ENCODE measurements at places on chromosomes 2 and 18.
A peak's percentile ranks its signal among the peaks of the same experiment; 100 is the strongest.

- no peak for DNase-seq
These were observed 300.1 kb upstream of the NXPH2 start for GRCh38 chr2:139080244-139080643.

DNA sequence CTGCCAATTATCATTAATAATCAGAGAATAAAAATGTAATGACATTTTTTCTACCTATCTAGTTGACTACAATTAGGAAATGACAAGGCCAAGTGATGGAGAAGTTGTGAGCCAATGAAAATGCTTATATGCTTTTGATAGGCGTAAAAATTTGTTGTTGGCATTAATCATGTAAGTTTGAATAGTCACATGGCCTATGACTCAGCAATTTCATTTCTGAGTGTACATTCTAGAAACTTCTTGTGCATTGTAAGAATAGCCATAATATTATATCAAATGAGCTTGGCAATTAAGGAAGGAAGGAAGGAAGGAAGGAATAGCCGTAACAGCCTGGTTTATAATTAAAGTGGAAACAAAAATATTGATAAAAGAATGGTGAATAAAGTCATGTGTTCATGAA lies 179.9 kb downstream of the PTH2R start:
- DNase-seq, result no peak

- DNase-seq, result no peak
These were observed 72.2 kb upstream of the MFF start for GRCh38 chr2:227252831-227253230.

DNA sequence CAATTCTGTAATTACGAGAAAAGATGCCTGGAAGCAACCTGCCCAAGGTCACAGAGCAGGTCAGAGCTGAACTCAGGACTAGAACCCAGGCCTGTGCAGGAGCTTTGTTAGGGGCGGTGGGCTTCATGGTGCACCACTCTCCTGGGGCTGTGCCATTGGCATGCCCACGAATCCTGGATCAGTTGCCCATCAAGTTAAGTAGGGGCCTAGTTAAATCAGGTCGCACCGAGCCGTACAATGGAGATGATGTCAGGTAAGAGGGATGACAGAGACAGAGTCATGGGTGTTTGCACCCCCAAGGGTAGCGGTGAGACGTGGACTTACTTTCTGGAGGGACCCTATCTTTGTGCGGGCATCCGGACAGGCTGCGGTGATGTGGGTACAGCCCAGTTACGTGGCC lies 172.6 kb upstream of the PXDN start:
- no peak for DNase-seq

DNA sequence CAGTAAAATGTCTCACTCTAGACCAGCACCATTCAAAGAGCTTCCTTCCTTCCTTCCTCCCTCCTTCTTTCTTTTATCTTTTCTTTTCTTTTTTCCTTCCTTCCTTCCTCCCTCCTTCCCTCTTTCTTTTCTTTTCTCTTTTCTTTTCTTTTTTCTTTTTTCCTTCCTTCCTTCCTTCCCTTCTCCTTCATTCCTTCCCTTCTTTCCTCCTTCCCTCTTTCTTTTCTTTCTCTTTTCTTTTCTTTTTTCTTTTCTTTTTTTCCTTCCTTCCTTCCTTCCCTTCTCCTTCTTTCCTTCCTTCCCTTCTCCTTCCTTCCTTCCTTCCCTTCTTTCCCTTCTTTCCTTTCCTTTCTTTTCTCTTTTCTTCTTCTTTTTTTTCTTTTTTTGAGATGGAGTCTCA lies 985.1 kb downstream of the DSC3 start:
- DNase-seq, result no peak

DNA sequence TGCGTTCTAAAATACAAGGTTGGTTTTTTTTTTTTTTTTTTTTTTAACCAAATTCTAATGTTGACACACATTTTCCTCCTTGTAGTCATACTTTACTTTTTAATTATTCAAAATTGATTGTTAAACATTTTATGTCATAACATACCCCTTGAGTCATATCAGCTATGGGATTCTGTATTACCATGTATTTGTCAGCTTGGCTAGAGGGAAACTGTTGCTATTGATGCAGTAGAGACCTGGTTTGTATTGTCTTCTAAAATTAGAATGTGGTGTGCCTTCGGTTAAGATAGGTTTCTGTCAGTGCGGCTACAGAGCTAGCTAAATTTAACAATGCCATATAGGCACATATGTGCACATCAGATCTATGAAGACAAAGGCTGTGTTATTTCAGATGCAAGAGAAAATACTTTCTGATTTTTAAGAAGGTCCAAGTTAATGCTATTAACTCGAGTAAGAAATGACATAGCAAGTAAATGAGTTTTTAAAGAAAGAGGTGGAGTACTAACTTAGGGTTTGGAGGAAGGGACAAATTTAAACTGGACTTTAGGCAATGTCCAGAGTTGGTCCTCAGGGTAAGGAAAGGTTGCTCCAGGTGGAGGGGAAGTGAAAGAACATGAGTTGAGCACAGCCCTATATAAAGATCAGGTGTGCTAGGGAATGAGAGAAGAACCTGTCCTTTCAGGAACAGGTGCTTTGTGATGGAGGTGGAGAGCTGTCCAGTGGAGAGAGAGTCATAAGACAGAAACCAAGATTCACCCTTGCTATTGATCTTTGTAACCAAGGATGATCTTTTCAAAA lies 152.3 kb downstream of the PRPF40A start:
- no peak for DNase-seq

- no peak for DNase-seq
These were observed 143.7 kb upstream of the RPRM start for GRCh38 chr2:153622285-153622684.

- DNase-seq, result peak; percentile 13
These were observed 67.1 kb upstream of the MSTN start for GRCh38 chr2:190129421-190130199.

DNA sequence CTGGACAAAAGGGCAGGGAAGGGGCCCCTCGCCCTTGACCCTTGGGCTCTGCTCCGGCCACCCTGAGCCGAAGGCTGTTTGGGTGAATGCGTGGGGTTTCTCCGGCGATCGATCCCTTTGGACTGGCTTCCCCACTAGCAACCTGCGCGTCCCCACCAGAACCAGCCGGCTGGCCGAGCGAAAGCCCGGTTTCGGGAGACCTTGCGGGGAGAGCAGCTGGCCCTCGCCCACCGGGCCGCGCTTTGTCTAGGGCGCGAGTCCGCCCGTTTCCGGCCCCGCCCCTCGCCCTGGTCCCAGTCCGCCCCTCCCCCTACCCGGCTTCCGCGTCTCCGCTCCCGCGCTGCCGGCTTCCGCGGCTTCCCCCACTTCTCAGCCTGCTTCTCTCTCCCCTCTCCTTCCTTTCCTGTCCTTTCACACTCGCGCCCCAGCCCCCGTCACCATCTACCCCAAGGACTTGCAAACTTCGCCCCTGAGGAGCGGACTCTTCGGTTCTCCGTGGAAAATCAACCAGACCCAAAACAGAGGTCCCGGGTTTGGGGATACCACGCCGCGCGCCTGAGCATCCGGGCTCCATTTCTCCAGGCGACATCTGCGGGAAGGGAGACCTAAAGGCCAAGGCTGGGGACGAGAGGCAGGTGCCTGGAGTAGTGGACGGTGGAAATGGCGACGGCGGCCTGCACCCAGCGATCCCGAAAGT lies 48.0 kb upstream of the ATP6V1B1 start:
- no peak for DNase-seq

- peak; percentile 68 for DNase-seq
These were observed 26.2 kb downstream of the CYP27C1 start for GRCh38 chr2:127193967-127194280.

DNA sequence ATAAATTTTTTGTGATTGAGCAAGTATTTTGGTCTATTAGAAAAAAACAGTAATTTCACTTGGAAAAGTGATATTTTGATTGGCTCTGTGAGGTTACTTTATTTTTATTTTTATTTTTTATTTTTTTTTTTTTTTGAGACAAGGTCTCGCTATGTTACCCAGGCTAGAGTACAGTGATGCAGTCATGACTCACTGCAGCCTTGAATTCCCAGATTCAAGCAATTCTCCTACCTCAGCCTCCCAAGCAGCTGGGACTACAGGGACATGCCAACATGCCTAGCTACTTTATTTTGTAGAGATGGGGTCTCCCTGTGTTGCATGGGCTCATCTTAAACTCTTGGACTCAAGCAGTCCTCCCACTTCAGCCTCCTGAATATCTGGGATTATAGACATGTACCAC lies 60.9 kb upstream of the MGAT5 start:
- peak; percentile 82 for DNase-seq

- DNase-seq, result no peak
These were observed 204.2 kb upstream of the FBXO11 start for GRCh38 chr2:48110492-48110891.

DNA sequence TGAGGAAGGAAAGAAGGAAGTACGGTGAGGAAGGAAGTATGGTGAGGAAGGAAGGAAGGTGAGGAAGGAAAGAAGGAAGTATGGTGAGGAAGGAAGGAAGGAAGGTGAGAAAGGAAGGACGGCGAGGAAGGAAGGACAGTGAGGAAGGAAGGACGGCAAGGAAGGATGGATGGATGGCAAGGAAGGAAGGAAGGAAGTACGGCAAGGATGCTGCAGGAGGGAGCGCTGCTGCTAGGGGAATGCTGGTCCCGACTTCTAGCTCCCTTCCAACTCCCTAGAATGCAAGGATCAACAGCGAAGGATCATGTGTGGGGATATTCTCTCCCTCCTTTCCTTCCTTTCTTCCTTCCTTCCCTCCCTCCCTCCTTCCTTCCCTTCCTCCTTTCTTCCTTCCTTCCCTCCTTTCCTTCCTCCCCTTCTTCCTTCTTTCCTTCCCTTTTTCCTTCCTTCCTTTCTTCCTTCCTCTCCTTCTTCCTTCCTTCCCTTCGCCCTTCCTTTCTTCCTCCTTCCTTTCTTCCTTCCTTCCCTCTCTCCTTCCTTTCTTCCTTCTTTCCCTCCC lies 42.3 kb upstream of the SLC66A3 start:
- DNase-seq, result no peak

DNA sequence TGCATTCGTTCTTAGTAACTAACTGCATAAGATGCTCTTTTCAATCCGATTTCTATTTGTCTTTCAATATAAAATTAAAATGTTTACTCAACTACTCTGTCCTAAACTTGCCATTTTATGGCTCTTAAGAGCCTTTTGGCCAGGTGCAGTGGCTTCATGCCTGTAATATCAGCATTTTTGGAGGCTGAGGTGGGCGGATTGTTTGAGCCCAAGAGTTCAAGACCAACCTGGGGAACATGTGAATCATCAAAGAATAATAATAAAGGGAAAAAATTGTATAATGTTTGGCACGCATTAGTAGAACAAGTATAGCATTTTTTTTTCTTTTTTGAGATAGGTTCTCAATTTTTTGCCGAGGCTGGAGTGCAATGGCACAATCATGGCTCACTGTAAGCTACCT lies 92.5 kb downstream of the C2orf74 start:
- DNase-seq, result no peak

GRCh38 chr18:11504962-11505361 lies 104.4 kb upstream of the SLC35G4 start:
- DNase-seq, result no peak

- DNase-seq, result no peak
These were observed 154.0 kb upstream of the ARL4C start for GRCh38 chr2:234650911-234651310.

DNA sequence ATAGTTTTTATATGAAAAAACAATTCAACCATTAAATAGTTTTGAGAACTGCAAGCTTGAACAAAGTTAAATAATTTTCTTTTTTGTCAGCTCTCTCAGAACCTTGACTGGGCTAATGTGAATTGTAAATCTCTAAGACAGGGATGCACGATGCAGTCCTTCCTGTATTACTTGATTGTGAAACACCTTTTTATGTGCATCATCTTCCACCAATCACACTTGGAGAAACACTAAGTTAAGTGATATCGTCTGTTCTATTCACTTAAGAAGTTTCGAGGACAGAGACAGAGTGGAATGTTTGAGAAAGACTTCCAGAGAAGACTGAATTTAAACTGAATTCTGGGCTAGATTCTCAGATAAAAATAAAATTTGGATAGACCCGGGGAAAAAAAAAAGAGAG lies 238.2 kb downstream of the MREG start:
- no peak for DNase-seq

DNA sequence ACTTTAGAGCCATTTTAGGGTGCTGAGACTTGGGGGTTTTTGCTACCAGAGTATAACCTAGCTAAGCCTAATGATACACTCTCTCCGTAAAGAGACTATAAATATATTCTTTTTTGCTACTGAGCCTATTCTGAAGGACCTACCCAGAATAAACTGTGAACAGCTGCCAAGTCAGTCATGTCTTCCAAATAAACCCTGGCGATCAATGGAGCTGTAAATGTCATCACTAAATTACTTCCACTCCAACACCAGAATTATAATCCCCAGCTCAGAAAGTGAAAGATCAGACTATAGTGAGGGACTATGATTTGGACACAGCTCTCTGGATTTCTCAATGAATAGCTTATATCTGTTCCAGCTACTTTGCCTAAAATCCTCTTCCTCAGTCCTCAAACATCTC lies 178.9 kb downstream of the METTL4 start:
- no peak for DNase-seq

DNA sequence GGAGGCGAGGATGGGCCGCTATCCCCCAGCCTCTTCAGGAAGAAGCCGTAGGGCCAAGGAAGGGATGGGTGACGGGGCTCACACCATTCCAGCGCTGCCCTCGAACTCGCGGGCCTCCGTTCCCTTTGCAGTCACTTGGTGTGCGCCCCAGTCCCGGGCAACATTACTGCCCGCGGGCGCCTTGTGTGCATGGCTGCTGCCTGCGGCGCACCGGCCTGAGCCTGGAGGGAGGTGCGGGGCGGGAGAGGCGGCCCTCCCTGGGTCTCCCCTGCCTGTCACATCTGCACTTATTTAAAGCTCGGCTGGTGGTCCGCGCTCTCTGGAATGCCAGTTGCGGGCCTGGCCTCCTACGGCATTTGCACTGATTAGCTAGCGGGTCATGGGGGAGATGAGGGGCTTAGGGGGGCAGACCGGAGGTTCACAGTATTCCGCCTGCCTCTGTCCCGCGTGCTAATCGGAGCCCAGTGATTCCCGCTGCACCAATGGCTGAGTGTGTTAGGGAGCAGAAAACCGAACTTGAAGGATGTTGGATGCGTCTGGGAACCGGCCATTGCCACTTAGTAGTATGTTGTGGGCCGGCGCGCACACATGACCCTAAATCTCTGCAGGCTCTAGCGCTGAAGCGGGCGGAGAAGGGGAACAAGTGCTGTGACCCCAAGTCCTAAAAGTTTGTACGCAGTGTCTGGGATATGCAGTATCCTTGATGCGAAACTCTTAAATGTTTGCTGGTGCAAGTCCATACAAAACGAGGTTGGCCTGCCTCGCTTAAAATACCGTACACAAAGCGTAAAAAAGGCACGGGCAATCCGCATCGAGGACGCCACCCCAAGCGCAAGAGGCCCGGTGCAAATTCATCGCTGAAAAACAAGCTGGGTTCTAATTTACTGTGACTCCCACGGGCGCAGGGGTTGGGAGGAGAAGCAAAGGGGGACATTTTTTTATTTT lies 161.2 kb upstream of the SIX2 start:
- no peak for DNase-seq

- no peak for DNase-seq
These were observed 23.6 kb upstream of the DOCK10 start for GRCh38 chr2:225065882-225066281.

DNA sequence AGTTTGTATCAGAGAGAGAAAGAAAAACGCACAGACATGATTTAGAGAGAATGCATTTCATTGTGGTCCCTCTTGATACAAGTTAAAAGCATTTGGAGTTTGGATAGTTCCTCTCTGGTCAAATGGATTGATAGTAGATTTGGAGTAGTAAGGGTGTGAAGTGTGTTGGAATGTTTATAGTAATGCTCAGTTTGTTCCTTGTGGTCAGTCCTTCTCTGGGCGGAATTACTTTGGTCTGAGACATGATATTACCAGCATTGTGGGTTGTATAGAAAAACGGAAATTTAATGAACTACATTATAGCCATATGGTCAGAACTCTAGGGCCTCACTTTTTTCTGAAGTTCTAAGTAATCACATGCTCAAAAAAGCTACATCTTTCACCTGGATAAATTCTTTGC lies 178.9 kb downstream of the AGAP1 start:
- DNase-seq, result no peak
